HFFc6 (cell line): ENCODE measurements at places on chromosomes 12 and 14.
A peak's percentile ranks its signal among the peaks of the same experiment; 100 is the strongest.

DNA sequence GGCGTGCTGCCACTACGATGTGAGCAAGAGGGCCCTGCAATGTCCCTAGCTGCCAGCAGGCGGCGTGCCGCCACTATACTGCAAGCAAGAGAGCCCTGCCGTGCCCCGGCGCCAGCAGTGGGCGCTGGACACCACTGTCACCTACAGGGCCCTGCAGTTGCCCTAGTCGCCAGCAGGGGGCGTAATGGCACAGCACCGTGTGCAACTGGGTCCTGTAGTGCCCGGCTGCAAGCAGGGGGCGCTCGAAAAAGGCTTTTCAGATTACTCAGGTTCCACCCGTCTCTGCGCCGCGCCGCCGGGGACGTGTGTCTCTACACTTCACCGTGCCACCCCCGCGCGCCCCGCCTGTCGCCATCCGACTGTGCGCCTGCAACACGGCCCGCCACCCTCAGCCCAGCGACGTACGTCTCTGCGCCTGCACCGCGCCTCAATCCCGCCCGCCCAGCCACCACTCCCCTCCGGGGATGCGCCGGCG lies 1356.9 kb downstream of the TMEM121 start:
- no peak for DNase-seq

- no peak for DNase-seq
Observed at GRCh38 chr14:61471297-61472005, 150.1 kb downstream of the PRKCH start.

DNA sequence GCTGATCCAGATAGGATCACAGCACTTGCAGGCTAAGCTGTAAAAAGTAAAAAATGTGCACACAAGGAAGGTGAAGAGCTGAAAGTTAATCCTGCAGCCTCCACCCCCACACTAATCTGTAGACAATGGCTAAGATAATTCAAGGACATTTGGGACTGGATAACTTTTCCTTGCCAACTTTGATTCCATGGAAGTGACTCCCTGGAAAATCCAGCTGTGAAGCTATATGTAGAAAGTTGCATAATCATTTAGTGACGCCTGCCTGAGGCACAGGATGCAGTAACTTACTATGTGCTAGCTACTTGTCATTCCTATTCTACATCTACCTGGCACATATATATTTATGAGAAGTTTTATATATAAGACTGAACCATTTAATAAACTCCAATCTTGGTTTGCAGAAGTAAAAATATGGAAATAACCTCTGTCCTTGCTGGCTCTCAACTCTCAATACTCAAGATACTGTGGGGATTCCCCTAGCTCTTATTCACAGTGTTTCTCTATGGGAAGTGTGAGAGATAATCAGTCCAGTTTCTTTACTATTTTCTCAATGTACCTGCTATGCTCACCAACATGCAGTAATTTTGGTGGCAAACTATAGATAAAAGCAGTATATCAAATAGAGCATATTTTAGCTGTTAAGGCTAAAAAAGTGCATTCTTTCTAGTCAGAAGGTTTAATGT lies 14.8 kb downstream of the LDHB start:
- no peak for DNase-seq

GRCh38 chr12:105226219-105226618 lies 9.8 kb downstream of the APPL2 start:
- DNase-seq: peak; percentile 95

GRCh38 chr14:36910578-36910977 lies 248.9 kb downstream of the PAX9 start:
- DNase-seq: no peak

GRCh38 chr12:14716848-14717444 lies 20.5 kb upstream of the GUCY2C start:
- peak; percentile 30 for DNase-seq

DNA sequence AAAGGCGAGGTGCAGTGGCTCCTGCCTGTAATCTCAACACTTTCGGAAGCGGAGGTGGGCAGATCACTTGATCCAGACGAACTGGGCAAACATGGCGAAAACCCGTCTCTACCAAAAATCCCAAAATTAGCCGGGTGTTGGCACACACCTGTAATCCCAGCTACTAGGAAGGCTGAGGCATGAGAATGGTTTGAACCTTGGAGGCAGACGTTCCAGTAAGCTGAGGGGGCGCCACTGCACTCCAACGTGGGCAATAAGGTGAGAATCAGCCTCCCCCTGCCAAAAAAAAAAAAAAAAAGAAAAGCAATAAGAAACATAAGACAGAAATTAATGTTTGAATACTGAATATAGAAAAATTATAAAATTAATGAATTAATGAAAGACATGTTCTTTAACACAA lies 928.7 kb downstream of the LRFN5 start:
- no peak for DNase-seq

DNA sequence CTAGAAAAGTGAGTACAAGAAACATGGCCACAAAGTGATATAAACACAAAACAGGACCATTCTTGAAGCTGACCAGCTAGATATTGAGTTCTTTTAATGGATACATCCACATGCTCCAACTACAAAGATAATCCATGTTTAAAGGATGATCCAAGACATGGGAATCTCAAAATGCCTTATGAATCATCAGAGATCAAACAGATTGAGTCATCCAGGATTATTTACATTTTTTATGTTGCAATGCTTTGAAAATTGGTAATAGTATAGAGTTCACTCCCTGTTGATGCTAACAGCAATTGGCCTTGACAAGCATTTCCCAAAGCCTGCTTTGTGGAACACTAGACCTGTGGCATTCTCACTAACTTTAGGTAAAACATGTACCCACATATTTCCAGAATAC lies 293.0 kb upstream of the TBX3 start:
- peak; percentile 41 for DNase-seq

- DNase-seq: no peak
Observed at GRCh38 chr12:6041891-6042290, 82.6 kb downstream of the VWF start.
